Activated naive CD4-positive, alpha-beta T cell (primary cell): ENCODE measurements at places on chromosomes 5 and 9.

DNA sequence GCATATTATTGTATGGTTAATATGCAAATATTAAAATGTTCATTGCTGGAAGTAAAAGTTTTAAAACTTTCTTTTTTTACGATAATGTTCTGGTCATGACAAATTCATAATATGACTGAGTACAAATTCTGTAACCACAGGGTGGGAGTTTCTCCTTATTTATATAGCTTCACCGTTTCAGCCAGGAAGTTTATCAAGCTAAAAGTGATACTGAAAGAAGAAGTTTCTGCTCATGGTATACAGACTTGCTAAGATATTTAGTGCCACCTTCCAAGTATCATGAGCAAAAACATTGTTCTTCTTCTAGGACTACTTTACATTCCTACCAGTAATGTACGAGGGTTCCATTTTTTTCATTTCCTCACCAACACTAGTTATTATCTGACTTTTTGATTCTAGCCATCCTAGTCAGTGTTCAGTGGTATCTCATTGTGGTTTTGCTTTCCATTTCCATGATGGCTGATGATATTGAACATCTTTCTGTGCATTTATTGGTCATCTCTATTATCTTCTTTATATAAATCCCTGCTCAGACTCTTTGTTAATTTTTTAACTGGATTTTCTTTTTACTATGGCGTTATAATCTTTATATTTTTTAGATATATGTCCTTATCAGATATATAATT is 94.2 kb upstream of the PRRC1 start:
- no peak for DNase-seq

- no peak for DNase-seq
These were observed 60.6 kb upstream of the ADRA1B start for GRCh38 chr5:159855476-159856191.

GRCh38 chr5:3301306-3301705 is 294.3 kb upstream of the IRX1 start:
- no peak for DNase-seq

- DNase-seq = no peak
These were observed 220.5 kb downstream of the SLC12A2 start for GRCh38 chr5:128304088-128304487.

GRCh38 chr9:94623253-94623652 is 16.1 kb downstream of the FBP1 start:
- no peak for DNase-seq
